ENCODE measurements at places on chromosomes 4 and X. TPM values are rescaled to one million over a fixed set of nuclear protein-coding genes. Genes with fewer than 3 reads are reported as not detected.

GRCh38 chrX:40318801-40319200 lies 221.0 kb upstream of the BCOR start:
- no peak for DNase-seq

- DNase-seq = no peak
Measured at GRCh38 chr4:9602389-9602914, 158.2 kb downstream of the DEFB131A start.

Gene PRR32
- total RNA-seq = not detected

DNA sequence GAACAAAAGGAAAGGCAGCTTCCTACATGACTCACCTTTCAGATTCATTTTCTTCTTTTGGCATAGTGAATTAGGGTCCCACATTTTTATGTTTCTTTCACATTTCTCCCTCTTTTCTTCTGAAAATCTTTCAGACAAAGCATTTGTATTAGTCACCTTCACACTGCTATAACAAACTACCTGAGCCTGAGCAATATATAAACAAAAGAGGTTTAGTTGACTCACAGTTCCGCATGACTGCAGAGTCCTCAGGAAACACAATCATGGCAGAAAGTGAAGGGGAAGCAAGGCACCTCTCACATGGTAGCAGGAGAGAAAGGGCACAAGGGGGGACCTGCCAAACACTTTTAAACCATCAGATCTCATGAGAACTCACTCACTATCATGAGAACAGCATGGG lies 36.9 kb downstream of the MAGEA9 start:
- no peak for DNase-seq

Gene HTN1
- total RNA-seq = not detected

DNA sequence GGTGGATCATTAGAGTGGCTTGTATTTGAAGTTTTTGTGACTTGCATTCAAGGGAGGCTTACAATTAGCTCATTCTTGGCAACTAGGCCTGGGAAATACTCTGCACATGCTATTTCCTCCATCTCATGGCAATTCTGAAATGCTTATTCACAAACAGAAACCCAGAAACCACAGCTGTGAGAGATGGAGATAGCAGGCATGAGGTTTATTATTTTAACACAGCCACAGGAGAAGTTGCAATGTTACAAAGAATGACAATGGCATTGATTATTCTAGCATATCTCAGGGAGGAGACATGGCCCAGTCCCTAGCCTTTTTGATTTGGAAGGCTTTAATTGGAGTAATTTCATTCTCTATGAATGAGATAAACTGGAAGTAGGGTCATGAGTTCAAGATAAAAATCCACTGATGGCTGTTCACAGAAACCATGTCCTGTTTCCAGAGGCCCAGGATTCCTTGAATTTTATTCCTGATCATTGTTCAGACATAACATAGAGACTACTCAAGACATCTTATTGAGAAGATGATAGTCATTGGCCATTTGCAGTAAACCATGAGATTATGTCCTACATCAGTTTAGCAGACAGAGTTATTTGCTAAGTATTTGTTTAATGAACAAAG lies 123.9 kb downstream of the MID1 start:
- no peak for DNase-seq

Gene CDS1
- total RNA-seq = 0.22 TPM

DNA sequence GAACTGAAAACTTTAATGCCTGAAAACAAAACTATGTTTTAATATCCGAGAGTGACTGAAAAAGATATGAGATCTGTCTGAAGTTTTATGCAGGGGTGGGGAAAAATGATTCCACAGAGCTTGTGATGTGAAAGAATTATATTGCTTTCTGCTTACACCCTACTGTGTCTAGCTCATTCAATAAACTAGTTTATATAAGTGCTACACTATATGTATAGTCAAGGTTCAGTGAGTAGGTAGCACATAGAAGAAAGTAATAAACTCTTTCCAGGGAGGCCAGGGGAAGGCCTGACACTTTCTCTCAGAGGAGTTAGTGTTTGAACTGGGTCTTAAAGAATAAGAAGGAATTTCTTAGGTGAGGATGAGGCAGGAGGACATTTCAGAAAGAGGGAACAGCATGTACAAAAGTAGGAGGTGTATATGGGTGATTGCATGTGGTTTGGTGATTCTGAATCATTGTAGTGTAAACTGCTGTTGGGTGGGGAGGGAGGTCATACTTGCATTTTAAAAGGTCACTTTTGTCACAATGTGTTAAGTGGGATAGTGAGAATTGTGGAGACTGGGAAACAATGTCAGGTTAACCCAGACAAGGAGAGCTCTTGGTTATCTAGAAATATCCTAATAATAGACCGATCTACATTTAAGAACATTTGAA lies 25.1 kb upstream of the TEX13D start:
- DNase-seq = no peak

- no peak for DNase-seq
Measured at GRCh38 chr4:18698119-18698883, 676.7 kb upstream of the LCORL start.

- DNase-seq = no peak
Measured at GRCh38 chrX:27966492-27966891, 14.8 kb downstream of the DCAF8L1 start.

Gene GYPA
- not detected for total RNA-seq

DNA sequence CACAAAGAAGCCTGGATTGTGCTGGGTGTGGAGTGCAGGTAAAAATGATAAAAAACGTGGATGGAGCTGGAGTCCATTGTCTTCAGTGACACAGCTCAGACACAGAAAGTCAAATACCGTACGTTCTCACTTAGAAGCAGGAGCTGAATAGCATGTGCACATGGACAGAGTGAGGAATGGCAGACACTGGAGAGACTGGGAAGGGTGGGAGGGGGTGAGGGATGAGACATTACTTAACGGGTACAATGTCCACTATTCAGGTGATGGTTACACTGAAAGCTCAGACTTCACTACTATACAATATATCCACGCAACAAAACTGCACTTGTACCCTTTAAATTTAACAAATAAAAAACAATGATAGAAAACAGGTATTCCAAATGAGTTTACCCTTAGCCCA lies 18.1 kb upstream of the IRAK1 start:
- DNase-seq = no peak

- peak; percentile 97 for DNase-seq
Measured at GRCh38 chr4:56977321-56978012, at the start of gene NOA1. Gene NOA1 (minus strand): TSS chr4:56977606. CDS start chr4:56977585, 21 bp downstream.

GRCh38 chr4:139903845-139904244 lies 238.2 kb downstream of the MGST2 start:
- DNase-seq = no peak

DNA sequence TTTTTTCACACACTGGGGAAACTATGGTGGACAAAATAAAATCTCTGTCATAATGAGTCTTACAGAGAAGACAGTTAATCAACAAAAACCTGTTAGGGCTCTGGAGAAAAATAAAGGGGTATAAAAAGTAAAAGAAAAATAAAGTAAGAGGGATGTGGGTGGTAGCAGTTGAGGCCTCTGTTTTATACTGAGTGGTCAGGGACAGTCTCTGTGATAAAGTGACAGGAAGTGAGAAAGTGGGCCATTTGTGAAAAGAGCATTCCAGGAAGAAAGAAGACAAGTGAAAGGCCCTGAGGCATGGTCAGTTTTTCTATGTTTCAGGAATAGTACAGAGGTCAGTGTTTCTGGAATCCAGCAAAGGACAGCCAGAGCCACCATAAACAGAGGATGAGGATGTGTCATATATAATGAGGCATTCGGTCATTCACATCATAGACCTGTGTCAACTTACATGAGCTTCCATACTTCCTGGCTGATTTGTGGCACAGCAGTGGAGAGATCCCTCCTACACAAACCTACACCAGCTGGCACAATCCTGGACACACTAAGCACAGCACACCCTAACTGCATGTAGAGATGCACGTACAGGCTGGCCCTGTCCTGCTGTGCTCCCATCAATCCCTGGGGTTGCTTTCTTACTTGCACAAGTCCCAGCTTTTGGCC lies 64.4 kb upstream of the NAP1L5 start:
- DNase-seq = no peak

DNA sequence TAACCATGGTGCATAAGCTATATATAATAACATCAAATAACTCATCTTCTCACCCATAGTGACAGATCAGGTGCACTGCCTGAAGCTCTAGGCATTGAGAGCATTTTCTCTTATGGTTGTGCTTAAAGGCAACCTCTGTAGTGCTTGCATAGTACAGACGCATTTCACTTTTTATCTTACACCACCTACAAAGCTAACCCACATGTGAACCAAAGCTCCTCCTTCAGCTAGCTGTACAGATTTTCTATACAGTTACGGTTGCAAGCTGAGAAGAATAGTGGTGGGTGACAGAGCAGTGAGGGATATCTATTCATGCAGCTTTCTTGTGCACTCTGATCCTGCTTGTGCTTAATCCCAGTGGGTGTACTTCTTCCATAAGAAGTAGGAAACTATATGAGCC lies 1525.2 kb downstream of the STIM2 start:
- DNase-seq = no peak

GRCh38 chr4:104020641-104021040 lies 300.9 kb upstream of the TACR3 start:
- no peak for DNase-seq

DNA sequence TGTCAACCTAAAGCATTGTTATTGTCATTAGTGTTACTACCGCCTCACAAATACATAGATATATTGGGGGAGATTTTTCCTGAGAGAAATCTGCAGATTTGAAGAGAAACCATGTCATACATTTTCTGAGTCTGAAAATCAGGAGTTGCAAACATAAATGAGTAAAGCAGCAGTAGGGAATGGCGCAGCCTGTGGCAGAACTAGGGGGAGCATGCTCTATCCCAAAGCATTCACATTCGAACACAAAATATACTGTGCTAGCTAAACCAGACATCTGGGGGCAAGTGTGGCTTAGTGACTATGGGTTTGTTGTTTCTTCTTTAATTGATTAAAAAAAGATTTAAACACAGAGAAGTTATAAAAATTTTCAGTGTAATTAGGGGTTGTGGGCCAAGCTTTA lies 83.2 kb downstream of the CPE start:
- DNase-seq = no peak
